T-helper 1 cell treated with Interleukin-12 subunit alpha and Interleukin-12 subunit beta and Interleukin-4 antibody, amounts not matched to agents 30 ng/mL and 1 ng/mL, for 36 hours (primary cell): ENCODE measurements at places on chromosomes 7 and 10. TPM values are rescaled to one million over a fixed set of nuclear protein-coding genes. Genes with fewer than 3 reads are reported as not detected.

Gene ACADSB
- 21.1 and 22.7 TPM in 2 replicates for total RNA-seq

Gene TMEM270
- not detected in 2 replicates for total RNA-seq

Gene CLEC2L
- not detected in 2 replicates for total RNA-seq

Gene HOXA7
- total RNA-seq, result not detected in 2 replicates

Gene ARMC3
- total RNA-seq, result not detected in 2 replicates

Gene EGFR
- not detected in 2 replicates for total RNA-seq

Gene NUP42
- 41.0 and 44.2 TPM in 2 replicates for total RNA-seq

Gene ACTR1A
- total RNA-seq, result 72.4 and 74.9 TPM in 2 replicates

Gene RAMP3
- total RNA-seq, result not detected in 2 replicates

Gene NME8
- not detected in 2 replicates for total RNA-seq

Gene STEAP1B
- 0.39 and 0.41 TPM in 2 replicates for total RNA-seq

Gene PKD2L1
- 0.20 and 0.24 TPM in 2 replicates for total RNA-seq

Gene HMX2
- not detected in 2 replicates for total RNA-seq

Gene LGI1
- not detected in 2 replicates for total RNA-seq

Gene BICC1
- not detected in 2 replicates for total RNA-seq

Gene UFSP1
- total RNA-seq, result 3.3 and 3.7 TPM in 2 replicates

Gene FAM25A
- total RNA-seq, result not detected in 2 replicates

Gene MACROH2A2
- total RNA-seq, result 3.4 and 3.5 TPM in 2 replicates

Gene TAS2R3
- 0.88 and 1.4 TPM in 2 replicates for total RNA-seq

Gene TFR2
- 9.8 and 10.9 TPM in 2 replicates for total RNA-seq

Gene CFTR
- total RNA-seq, result not detected in 2 replicates

Gene ATOH7
- not detected in 2 replicates for total RNA-seq

Gene NPC1L1
- total RNA-seq, result not detected in 2 replicates

Gene IL15RA
- 29.7 and 31.2 TPM in 2 replicates for total RNA-seq

Gene CALML5
- total RNA-seq, result not detected in 2 replicates

Gene LRRC61
- 40.2 and 41.6 TPM in 2 replicates for total RNA-seq

Gene TBXAS1
- 6.0 and 7.2 TPM in 2 replicates for total RNA-seq

Gene TET1
- 1.7 TPM in 2 replicates for total RNA-seq

Gene TUBAL3
- total RNA-seq, result not detected in 2 replicates

Gene POMZP3
- total RNA-seq, result 7.7 and 9.6 TPM in 2 replicates

Gene LIPM
- not detected in 2 replicates for total RNA-seq

Gene ARHGEF5
- total RNA-seq, result 9.8 and 11.0 TPM in 2 replicates

Gene FLNC
- total RNA-seq, result 0.02 TPM in 1 of 2 replicates, not detected in the other

Gene CUZD1
- total RNA-seq, result 3.0 and 3.4 TPM in 2 replicates

Gene TMEM248
- 97.4 and 101 TPM in 2 replicates for total RNA-seq

Gene VENTX
- total RNA-seq, result not detected in 2 replicates

Gene BNIP3
- 28.0 and 30.4 TPM in 2 replicates for total RNA-seq

Gene CCZ1B
- total RNA-seq, result 84.4 and 87.0 TPM in 2 replicates

Gene ITPRID1
- not detected in 2 replicates for total RNA-seq

Gene ADAM12
- 0.07 and 0.17 TPM in 2 replicates for total RNA-seq

Gene SNX10
- total RNA-seq, result 43.1 and 45.7 TPM in 2 replicates

Gene ASB10
- not detected in 2 replicates for total RNA-seq
